Hippocampal formation (tissue), 2 donors: ENCODE measurements at places on chromosomes 2 and 18.

DNA sequence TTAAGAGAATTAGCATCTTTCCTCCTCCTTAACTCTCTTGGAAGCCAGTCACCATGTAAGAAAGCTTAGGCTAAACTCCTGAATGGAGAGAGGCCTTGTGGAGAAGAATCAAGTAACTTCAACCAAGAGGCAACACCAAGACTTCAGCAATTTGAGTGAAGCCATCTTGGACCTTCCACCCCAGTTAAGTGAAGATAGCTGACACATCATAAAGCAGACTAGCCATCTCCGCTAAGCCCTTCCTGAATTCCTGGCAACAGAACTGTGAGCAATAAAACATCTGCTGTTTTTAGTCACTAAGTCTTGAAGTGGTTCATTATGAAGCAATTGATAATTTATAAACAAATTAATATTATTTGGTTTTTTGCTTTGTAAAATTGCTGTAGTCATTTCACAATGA, 1.5 kb upstream of the ZNF397 start:
- DNase-seq = no peak

DNA sequence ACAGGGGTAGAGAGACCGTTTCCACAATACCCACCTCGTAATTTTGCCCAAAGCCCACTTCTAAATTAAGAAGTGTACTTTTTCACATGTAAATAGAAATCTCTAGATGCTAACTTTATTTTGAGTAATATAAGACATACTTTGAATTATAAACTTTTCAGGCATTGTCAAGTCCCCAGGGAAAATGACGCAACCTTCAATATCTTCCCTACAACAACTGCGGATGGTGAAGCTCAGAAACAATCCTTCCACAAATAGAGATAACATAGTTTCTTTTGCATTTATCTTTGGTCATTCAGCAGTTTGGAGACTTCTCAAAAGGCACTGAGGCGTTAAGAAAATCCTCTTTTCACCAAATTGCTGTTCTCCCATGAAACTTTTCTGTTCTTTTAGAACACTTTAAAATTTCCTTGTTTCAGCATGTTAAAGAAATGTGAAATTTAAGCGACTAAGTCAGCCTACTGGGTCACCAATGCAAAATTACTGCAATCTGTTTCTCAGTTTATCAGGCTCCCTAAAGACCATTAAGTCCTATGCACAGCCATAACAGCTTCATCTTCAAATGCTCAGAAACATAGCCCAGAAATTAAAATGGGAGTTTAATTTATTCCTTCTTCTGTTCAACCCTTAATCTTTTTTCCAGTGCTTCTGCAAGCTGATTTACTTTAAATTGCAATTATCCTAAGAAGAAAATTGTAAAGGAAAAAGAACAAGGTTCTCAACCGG, 118.3 kb upstream of the DNAJC10 start:
- DNase-seq = no peak

DNA sequence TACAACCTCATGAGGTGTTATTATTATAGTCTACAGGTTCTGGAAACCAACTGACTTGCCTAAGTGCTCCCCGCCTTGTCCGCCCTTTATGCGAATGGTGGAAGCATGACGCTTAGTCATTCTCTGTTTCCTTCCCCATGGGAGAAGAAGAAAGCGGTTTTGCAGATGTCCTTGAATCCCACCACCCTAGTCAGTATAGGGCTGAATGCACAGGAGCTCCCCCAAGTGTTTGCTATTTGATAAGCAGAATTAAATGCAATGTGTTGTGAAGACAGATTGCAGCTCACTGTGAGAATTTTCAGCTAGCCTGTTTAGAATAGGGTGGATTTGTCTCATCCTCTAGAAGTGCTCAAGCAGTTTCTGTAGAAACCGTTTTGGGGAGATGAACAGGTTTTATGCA, 652.0 kb downstream of the DCC start:
- DNase-seq = no peak

DNA sequence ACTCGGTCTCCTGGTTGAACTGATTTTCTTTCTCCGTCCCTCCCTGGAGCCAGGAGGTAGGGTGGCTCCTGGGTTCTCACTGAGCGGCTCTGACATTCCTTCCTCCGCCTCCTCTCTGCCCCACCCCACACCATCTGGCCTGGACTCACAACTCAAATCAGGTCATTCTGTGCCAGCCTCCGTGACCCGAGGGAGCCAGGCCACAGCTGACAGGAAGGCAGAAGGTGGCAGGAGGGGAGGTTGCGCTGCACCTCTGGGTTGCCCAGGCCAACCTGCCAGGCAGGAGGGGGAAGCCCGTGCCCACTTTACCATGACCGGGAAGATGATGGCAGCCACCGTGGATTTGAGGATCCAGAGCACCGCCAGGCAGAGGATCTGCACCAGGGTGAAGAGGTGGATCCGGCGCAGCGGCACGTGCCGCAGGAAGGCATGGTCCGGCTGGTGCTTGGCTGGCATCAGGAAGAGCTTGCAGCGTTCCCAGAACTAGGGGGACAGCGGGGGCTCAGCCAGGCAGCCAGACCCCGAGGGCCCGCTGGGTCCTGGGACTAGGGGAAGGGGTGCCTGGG, 28.3 kb downstream of the MTHFD2 start:
- DNase-seq = no peak

- DNase-seq = peak; percentile 16
Observed at GRCh38 chr18:78722386-78722785, 257.2 kb upstream of the SALL3 start.

DNA sequence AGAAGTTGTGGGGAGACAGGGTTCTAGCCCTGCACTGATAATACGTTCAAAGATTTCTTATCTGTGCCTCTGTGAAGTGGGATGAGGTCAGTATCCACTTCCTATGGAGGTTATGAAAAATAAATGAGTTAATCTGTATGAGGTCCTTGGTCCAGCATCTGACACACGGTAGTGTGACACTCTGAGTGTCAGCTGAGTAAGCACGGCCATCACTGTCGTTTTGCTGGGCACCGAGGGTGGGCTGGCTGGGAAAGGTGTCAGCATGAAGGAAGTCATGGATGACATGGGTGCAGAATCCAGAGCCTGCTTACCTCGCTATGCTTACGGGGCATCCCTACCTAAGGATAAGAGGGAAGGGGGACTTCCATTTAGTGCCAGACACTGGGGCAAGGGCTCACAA, 150.3 kb downstream of the INHBB start:
- no peak for DNase-seq

DNA sequence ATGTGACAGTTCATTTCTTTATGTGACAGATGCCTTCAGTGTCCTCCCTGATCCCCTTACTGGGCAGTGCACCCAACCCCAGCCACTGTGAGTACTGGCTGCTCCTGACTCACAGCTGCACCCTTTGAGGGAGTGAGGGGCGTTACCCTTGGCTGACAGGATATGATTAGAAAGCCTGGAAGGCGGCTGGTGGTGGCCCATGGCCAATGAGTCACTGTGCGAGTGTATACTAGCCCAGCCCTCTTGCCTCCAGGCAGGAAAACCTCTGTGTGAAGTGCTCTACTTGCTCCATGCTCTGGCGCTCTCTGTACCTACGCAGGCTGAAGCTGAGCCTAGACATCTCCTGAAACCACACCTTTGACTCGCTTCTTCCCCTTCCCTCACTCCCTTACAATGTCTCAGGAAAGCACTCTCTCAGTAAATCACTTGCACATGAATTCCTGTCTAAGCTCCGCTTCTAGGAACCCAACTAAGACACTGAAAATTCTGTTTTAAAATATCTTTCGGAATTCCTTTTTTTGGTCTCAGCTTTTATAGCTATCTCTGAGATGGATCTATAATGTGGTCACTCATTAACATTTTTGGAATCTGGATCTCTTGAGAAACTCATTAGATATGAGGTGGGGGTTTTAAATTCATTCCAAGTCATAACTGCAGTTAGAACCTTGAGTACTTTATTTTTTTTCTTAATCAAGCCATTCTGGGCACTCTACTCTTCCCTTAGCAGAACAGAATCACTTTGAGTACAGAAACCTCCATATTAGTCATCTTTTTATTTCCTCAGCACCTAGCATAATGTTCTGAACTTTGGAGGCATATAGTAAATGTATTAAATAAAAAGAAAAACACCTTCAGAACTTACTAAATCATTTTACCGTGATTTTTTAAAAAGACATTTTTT, 25.3 kb upstream of the STAM2 start:
- DNase-seq = no peak

GRCh38 chr2:81895620-81896250, 1591.2 kb upstream of the LRRTM1 start:
- DNase-seq = no peak

DNA sequence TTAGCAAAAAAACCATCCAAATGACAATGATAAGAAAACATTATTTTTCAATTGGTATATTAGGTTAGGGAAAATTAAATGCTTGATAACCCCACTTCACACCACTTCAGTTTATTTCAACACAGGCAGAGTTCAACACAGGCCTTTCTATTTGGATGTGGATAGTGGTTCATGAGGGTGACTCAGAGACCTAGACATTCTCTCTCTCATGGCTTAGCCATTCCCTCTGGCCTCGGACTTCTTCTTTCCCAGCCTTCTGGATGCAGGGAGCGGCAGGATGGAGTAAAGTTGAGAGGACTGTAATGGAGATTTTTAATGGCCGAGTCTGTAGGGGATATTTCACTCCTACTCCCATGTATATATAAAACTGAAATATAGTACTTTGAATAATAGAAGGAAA, 109.7 kb downstream of the CTNNA2 start:
- DNase-seq = no peak

- no peak for DNase-seq
Observed at GRCh38 chr2:105416156-105416555, 17.3 kb upstream of the FHL2 start.

GRCh38 chr2:23745068-23745725, 181.7 kb downstream of the ATAD2B start:
- no peak for DNase-seq

GRCh38 chr2:30192314-30192713, 39.0 kb upstream of the LBH start:
- DNase-seq = no peak

GRCh38 chr2:213757525-213757924, 473.3 kb downstream of the SPAG16 start:
- DNase-seq = no peak

GRCh38 chr2:55876429-55877086, 47.0 kb downstream of the EFEMP1 start:
- no peak for DNase-seq

GRCh38 chr18:76450452-76451395, 44.3 kb downstream of the ZNF516 start:
- DNase-seq = peak; percentile 36

- DNase-seq = no peak
Observed at GRCh38 chr2:132415256-132415914, 1.2 kb upstream of the GPR39 start.

GRCh38 chr2:26978061-26978596, 7.7 kb downstream of the MAPRE3 start:
- no peak for DNase-seq

DNA sequence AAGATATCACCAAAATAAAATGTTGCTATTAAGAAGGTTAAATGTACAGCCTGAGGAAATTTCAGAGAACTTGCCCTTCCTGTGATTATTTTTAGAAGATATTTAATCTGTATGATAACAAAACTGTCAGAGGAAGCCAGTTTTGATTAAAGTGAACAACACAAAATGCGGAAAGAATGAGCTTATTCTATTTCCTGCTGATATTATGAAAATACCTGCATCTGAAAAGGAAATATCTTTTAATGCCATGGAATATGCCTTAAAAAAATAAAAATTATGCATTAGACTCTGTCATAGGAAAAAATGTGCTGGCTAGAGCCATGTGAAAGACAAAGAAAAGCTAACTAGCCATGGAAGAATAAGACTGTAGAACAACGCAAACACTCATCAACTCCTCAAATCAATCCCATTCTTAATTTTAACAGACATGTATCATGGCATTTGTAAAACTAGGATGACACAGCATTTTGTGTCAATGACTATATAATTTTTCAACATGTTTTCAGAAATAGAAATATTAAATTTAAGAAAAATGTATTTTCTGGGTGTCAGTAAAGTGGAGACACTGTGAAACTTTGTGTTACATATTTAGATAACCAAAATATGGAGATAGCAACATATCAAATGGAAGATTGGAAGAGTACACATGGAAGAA, 1768.2 kb downstream of the SUCLG1 start:
- no peak for DNase-seq

- no peak for DNase-seq
Observed at GRCh38 chr2:149258531-149258930, 71.9 kb upstream of the LYPD6 start.

DNA sequence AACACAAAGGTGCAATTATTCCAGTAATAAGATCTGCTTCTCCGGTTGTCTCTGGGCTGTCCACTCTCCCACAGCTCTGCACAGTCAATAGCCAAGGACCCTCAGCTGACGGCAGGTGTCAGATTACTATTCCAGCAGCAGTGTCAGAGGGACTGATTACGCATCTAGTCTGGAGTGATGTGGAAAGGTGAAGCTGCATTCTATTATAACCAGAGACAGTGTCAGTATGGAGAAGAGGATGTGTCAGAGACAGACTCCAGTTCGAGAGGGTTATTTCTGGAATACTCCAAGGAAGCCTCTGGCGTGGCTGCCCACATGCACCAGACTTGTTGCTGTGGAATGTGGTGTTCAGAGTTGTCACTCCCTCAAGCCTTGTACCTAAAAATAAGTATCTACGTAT, 163.6 kb upstream of the TMEM200C start:
- no peak for DNase-seq

- DNase-seq = no peak
Observed at GRCh38 chr2:60699617-60700016, 56.5 kb upstream of the PAPOLG start.

- no peak for DNase-seq
Observed at GRCh38 chr2:12915787-12916186, 199.1 kb downstream of the TRIB2 start.

DNA sequence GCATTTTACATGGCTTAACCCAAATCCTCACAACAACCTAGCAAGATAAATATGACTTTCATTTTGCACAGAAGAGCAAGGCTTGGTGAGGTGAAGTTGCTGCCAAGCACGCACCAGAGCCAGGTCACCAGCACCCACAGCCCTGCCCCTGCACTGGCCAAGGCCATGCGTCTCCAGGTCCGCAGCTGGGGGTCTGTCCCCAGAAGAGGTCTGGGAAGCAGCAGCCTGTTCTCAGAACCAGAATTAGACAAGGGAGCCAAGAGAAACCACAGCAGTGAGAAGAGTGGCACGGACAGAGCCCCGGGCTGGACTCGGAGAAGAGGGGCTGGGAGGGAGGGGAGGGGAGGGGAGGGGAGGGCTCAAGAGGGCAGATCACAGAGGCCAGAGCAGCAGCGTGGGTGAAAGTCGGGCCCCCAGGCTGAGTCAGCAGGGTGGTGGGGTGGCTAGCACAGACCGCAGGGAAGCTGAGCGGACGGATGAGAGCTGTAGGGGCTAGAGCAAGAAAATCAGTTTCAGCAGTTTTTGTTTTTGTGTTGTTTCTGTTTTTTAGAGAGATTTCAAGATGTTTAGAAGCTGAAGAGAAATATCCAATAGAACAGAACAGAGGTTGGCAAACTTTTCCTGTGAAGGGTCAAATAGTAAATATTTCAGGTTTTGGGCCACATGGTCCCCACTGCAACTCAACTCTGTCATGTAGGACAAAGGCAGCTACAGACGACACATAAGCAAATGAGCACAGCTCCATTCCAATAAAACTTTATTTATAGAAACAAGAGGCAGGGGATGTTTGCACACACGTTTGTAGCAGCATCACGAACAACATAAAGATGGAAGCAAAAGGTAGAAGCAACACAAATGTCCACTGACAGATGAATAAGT, 7.4 kb upstream of the MTERF4 start:
- DNase-seq = no peak
